ENCODE measurements at places on chromosomes 6 and 20.

- no peak for DNase-seq
These were observed 114.0 kb downstream of the LCA5 start for GRCh38 chr6:79423216-79423615.

- DNase-seq: no peak
These were observed 34.7 kb upstream of the SYNCRIP start for GRCh38 chr6:85677234-85677956.

- DNase-seq: no peak
These were observed 49.9 kb downstream of the BMP5 start for GRCh38 chr6:55825402-55826051.

DNA sequence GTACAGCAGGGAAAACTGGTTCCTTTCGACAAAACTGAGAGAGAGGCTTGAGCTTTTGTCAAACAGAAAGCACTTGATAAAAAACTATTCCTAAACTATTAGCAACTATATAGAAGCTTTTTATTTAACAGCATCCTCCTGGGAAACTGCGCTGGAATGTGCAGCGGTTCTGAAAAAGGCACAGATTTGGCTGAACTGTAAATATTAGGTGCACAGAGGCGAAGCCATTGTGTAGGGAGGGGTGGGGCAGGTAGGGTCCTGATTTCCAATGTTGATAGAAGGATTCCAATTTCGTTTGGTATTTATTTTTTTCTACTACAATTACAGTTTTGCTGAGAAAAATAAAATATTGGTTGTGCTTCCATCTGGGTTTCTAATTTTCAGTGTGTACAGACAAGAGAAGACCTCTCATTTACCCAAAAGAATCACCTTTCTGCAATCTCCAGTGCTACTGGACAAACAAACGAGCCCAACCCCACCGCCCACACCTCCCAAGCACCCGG lies 698 bp upstream of the SH3BGRL2 start:
- DNase-seq: no peak

- DNase-seq: no peak
These were observed 27.0 kb upstream of the MARCKS start for GRCh38 chr6:113830140-113830539.

- no peak for DNase-seq
These were observed 92.1 kb upstream of the GCM1 start for GRCh38 chr6:53240761-53241160.

Data from activated T-cell treated with anti-CD3 and anti-CD28 coated beads for 4 hours (primary cell).